Endothelial cell of umbilical vein (primary cell): ENCODE measurements at places on chromosomes 5 and 9. TPM values are rescaled to one million over a fixed set of nuclear protein-coding genes. Genes with fewer than 3 reads are reported as not detected.

The EGFLAM gene
- total RNA-seq = 1.6 and 2.7 TPM in 2 replicates

The NOXA1 gene
- 0.91 and 1.3 TPM in 2 replicates for total RNA-seq

DNA sequence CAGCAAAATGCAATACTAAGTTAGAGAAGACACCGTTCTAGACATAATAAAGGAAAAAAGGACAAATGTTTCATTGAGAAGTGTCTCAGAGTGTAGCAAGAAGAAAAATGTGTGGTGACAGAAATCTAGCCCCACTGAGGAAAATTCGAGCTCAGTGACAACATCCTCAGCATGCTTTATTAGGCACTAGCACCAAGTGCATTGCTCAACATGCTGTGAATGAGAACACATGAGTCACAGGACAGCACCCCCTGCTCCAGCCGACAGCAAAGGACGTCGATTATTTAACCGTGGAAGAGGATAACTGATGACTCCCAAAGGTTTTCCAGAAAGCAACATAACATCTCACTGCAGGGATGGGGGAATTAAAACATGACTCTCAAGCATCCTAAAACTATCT lies 182.7 kb downstream of the GNAQ start:
- H3K27me3 ChIP-seq = no peaks in the 10 kb centered on the region
- no peaks in the 10 kb centered on the region for H3K36me3 ChIP-seq
- H3K4me1 ChIP-seq = peaks cover 85% of the 10 kb centered on the region
- H3K27ac ChIP-seq = peak overlapping the region; percentile 75

DNA sequence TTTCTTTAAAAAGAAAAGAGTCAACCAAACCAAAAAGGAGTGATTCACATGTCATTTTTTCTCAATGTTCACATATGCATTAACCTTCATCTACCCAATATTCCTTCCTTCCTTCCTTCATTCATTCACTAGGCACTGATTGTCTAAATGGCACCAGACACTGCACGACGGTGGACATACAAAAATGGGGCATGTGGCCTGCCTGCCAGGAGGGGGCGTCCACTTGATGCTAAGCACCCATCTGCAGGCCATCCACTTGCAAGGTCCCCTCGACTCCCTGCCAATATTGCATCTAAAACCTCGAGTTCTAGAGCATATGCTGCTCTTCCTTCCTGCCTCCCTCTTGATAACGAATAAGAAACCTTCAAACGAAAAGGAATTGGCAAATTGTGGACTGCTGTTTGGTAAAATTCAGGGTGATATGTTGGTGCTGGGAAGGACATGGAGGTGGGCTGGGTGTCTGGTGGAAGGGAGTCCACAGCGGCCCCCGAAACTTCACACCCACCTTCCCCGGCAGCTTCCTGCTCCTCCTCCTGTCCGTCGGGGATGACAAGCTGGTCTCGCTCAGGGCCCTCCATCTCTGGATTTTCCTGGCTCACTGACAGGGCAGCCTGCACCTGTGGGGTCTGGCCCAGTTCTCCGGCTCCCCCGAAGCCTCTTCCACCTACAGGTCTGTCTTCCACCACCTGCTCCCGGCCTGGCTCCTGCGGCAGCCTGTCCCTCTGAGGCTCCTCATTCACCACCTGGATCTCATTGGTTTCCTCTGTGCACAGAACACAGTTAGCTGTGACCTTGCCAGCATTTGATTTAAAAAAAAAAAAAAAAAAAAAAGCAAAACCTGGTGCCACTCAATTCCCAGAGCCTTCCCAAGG lies 64.3 kb downstream of the GOLM1 start:
- peak; percentile 44 for DNase-seq
- H3K27me3 ChIP-seq = no peaks in the 10 kb centered on the region
- no peak overlapping the region for H3K27ac ChIP-seq
- no peak overlapping the region for H3K4me3 ChIP-seq
- H3K4me1 ChIP-seq = no peaks in the 10 kb centered on the region
- peaks cover 8% of the 10 kb centered on the region for H3K36me3 ChIP-seq

- no peak overlapping the region for H3K27ac ChIP-seq
- no peak overlapping the region for H3K4me3 ChIP-seq
- H3K4me1 ChIP-seq = no peaks in the 10 kb centered on the region
These were observed 65.0 kb downstream of the SNCAIP start for GRCh38 chr5:122377026-122377425.
